ENCODE measurements at places on chromosomes 6 and 20.

DNA sequence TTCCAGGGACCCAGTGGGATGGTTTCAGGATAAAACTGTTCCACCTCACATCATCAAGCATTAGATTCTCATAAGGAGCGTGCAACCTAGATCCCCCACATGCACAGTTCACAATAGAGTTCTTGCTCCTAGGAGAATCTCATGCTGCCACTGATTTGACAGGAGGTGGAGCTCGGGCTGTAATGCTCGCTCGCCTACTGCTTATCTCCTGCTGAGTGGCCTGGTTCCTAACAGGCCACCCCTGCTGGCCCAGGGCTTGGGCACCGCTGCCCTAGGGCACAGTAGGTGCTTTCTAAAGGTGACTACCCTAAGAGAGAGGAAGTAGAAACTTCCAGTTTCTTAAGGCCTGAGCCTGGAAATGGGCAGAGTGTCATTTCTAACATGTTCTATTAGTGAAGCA, 656.9 kb downstream of the PRKN start:
- DNase-seq: no peak

DNA sequence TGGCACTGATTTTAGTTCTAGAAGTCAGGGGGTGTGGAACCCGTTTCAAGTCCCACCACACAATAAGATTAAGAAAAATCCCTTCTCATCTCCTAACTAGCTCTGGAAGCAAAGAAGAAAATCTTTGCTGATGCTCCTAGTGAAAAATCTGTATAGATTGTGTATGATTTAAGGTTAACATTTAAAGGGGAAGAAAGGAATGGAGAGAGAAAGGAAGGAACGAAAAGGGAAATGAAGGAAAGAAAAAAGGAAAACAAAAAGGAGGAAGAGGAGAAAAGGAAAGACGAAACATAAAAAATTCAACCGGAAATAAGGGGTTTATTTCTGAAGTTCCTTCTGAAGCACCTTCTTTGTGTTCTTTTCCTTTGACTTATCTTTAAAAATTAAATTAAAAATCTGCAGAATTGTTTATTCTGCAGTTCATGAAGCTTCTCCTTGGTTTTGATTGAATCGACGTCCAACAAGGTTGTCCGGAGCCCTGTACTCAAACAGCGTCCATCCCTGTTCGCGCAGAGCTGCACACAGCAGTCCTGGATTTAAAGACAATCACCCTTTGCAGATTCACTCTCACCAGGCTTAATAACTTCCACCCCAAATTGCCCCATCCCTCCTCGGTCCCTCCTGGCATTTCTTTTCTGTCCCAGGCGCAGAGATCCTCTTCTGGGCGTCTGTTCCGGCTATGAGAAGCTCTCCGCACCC, 1.6 kb upstream of the TFAP2B start:
- DNase-seq: no peak

DNA sequence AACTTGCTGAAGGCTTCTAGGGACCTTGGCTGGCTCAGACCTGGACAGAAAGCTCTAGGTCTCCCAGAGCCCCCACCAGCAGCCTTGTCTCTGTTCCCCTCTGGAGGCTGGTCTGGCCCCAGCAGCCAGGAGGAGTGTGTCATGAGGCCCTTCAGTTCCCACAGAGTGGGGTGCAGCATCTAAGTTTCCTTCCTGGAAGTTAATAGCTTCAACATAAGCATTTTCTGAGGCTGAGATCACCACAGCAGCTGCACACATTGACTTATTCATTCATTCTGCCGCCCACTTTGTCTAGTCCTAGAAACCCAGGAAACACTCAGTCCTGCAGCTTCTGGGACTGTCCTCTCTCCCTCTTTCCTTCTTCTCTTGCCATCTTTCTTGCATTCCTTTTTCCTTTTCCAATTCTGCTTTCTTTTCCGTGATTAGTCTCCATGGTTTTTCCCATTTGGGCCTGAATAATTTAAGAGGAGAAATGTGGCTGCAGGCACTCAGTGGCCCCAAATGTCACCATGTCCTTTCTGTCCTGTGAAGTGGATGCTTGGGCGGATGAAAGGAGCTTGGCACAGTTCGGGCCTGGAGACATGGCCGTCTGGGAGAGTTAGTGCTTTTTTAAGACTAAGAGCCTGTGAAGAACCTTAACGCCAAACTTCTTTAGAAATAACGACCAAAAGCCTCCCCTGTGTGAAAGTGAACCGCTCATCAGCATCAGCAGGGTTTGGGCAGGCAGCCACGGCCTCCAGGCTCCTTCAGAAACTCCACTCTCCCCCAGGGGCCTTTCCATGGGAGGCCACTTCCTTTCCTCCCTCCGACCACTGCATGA, 31.0 kb upstream of the PCMTD2 start:
- DNase-seq: no peak

GRCh38 chr6:27679964-27680694, 207.2 kb upstream of the ZNF184 start:
- no peak for DNase-seq

DNA sequence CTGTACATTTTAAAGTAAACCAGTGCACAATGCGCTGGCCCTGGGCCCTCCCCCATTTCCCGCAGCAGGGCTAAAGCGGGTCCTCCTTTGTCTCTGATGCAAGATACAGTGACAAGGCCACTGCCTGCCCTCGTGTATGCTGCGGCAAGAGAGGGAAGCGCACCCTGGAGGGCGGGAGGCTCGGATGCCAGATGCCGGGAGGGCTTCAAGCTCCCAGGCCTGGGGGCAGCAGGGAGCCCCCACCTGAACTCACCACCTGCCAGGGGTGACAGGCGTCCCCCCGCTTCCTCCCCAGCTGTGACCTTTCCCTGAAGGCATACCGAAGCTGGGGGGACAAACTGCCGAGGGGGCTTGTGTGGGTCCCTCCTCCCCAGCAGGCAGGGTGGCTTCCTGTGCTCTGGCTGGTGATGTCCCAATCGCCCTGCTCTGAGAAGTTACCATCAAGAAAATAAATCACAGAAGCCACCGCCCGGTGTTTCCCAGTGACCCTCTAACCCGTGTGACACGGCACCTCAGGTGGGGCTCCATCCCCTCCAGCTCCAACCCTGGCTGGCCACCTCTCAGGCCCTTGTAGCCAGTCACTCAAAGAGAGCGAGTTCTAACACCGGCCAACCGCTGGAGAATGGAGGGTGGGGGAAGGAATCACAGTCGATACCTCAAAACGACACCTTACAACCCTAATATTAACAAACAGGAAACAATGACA, 203.3 kb downstream of the PREX1 start:
- no peak for DNase-seq

- DNase-seq: no peak
Measured at GRCh38 chr20:7940341-7940740, at the start of gene HAO1. TSS of gene HAO1 (minus strand) at chr20:7940458. CDS start at chr20:7940422, 36 bp downstream.

DNA sequence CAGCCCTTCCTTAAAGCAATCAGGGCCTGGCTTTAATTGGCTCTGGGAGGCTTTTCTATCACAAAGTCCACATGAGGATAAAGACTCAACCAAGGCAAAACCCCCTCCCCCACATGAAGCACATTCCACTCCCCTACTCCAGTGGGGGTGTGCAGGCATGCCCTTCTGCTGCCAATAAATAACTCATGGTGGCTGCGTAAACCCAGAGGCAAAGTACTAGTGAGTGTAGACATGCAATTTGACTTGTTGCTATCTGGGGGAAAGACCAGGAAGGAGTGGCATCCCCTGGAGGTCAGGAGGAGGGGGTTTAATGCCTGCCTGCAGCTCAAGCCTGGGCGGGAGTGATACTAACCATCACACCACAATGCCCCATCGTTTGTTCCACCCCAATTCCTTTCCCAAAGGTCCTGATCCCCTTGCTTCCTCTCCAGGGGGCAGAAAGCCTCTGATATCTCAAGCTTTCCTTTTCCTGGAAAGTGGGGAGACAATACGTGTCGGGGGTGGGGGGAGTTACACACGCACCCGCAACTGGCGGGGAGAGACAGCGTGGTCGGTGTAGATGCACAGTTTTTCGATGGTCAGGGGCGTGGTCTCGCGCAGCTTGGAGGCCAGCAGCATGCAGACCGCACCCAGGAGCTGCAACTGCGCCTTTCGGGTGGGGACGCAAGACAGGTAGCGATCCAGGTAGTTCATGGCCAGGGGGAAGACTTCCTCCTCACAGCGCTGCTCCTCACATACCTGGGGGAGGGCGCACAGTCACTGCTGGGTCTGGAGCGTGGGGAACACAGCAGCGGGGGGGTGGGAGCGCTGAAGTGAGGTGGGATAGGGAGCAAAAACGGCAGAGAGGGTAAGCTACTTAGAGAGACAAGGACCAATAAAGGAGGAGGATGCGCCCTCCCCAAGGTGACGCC, 1.5 kb downstream of the CCND3 start:
- no peak for DNase-seq

GRCh38 chr6:34035161-34035560, 110.7 kb downstream of the GRM4 start:
- no peak for DNase-seq

- DNase-seq: no peak
Measured at GRCh38 chr6:15017261-15017660, 228.6 kb upstream of the JARID2 start.

GRCh38 chr6:148869585-148869984, 122.8 kb downstream of the UST start:
- DNase-seq: no peak

DNA sequence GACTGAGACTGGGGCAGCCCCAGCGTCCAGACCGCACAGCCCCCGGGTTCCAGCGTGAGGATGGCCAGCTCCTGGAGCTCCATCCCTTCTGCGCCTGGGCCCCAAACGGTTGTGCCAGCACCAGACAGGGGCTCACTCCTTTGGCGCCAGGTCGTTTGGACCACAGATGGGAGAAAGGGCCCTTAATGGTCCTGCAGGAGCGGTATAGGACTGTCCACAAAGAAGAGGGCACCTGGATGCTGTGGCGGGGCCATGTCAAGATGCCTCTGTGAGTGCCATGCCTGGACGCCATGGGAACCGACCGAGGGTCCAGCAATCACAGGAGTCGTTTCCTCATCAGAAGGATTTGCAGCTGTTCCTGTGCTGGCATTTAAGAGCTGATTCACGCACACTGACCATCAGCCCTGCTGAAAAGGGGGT, 82.7 kb downstream of the DLL1 start:
- DNase-seq: no peak

DNA sequence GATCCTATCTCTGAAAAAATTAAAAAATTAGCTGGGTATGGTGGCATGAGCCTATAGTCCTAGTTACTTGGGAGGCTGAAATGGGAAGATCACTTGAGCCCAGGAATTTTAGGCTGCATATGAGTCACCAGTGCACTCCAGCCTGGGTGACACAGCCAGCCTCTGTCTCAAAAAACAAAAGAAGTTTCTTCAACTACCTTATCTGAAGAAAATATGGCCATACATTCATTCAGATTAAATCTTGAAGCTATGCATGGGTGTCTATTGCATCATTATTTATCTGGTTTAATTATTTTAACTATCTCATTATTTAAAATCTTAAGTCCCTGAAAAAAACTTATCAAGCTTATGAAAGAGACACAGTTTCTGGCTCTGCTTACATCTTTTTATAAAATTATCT, 204.1 kb downstream of the SIM1 start:
- no peak for DNase-seq

- no peak for DNase-seq
Measured at GRCh38 chr20:12203981-12204380, 286.3 kb downstream of the BTBD3 start.

GRCh38 chr6:49327571-49327970, 135.5 kb downstream of the MMUT start:
- DNase-seq: no peak

DNA sequence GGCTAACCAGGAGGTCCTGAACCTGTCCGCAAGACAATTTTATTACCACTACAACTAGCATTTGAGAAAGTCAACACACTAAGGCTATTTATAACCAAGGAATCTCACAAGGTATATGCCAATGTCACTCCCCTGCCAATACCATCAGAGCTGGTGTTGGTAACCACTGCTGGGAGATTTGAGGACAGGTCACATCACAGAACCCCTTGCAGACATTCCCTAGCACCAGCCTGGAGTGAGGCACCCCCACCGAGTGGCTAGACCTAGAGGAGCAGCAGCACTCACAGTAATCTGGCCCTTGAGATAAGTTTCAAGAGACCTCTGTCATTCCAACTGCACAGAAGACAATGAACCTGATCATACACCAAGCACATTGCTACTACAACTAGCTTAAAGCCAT, 483.2 kb downstream of the MMUT start:
- no peak for DNase-seq

GRCh38 chr6:82385102-82385501, 21.5 kb downstream of the TPBG start:
- no peak for DNase-seq

GRCh38 chr6:11814819-11815218, 36.2 kb upstream of the ADTRP start:
- no peak for DNase-seq

DNA sequence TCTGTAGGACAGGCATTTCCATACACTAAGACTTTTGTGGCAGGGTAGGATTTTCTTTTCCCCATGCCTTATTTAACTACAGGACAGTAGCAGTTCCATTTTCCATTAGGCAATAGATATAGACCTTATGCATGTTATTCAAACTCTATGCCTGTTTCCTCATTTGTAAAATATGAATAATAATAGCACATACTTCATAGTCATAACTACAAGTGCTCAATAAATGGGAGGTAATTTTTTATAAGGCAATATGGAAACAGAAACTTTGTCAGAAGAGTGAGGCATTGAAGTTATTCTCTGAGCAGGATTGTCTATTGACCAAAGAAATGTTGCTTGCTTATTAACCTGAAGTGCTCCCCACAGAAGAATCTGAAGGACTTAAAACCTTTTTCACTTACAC, 41.9 kb upstream of the TNFRSF21 start:
- no peak for DNase-seq

DNA sequence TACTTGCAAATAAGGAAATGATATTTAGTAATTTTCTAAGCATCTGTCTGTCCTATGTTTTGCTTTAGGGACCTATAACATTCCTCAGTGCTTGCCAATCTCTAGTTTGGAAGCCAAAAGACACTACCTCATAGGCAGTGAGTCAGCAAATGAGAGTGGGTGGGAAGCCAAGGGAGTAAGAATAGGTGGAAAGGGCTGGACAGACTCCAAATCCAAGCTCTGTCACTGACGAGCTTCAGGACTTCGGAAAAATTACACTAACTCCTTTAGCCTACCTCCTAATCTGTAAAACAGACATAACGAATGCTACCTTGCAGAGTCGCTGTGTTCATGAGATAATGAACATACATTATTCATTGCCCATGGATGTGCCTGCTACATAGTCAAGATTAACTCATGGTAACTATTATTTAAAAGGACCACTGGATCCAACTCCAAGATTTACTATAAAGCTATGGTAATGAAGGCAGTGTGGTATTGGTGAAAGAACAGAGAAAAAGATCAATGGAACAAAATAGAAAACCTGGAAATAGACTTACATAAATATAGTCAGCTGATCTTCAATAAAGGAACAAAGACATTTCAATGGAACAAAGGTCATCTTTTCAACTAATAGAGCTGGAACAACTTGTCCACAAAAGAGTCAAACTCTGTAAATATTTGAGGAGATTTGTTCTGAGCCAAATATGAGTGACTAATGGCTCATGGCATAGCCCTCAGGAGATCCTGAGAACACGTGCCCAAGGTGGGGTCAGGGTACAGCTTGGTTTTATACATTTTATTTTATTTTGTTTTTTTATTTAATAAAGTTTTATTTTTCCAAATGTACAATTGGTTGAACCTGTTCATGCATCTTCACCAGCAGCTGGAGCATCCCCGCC, 64.1 kb downstream of the FAM50B start:
- no peak for DNase-seq

- DNase-seq: no peak
Measured at GRCh38 chr6:117601811-117602150, 530 bp downstream of the GOPC start.
